Putamen (tissue), 1 donor: ENCODE measurements at places on chromosomes 13 and 19.
A peak's percentile ranks its signal among the peaks of the same experiment; 100 is the strongest.

DNA sequence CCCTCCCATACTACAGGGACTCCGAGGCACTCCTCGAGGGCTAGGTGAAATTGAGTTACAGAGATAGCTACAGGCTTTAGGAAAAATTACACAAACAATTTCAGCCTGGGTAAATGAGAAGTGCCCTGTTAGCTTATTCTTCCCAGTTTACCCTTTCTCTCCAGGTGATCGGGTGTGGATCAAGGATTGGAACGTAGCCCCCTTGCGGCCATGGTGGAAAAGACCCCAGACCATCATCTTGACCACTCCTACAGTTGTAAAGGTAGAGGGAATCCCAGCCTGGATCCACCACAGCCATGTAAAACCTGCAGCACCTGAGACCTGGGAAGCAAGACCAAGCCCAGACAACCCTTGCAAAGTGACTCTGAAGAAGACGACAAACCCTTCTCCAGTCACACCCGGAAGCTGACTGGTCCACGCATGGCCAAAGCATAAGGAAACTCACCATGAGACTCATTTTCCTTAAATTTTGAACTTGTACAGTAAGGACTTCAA, 600.6 kb downstream of the UQCRFS1 start:
- no peak for DNase-seq

DNA sequence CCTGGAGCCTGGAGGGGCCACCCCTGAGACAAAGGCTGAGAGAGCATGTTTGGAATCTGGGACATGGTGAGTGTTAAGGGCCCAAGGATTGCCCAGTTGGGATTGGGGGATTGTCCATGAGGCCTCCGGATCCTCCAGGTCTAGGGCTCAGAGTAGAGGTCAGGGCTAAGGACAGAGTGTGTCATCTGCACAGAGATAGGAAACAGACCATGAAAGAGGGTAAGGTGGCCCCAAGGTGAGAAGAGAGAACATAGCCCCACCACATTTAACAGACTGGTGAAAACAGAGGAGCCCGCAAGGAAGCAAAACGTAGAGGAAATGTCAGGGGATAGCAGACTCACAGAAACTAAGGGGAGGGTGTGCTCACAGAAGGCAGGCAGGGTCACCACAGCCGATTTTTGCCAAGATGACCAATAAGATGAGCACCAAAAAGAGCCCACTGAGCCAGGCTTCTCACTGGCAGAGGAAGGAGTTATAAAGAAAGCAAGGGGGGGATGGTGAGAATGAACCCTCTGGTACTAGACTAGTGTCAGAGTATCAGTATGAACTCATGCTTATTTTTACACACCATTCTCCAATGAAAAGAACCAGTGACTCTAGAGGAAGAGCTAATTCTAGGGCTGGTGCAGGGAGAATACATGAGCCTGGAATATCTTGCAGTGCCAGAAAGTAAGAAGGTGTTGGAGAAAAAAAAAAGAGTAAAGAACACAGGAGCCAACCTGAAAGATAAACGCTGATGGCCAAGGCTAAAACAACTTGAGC, 17.5 kb downstream of the DYRK1B start:
- no peak for DNase-seq

DNA sequence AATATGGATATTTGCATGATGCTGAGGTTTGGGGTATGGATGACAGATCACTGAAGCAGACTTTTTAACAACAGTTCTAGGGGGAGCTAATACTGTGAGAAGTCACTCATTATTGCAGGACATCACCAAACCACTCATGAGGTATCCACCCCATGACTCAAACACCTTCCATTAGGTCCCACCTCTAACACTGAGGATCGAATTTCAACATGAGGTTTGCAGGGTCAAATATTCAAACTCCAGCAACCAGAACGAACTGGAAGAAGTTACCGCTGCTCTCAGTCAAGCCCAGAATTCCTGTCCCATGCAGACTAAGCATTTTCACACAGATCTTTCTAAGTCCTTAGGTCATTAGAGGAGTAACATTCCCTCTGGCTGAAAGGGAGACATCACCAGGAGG, 758.9 kb downstream of the UQCRFS1 start:
- DNase-seq, result no peak

DNA sequence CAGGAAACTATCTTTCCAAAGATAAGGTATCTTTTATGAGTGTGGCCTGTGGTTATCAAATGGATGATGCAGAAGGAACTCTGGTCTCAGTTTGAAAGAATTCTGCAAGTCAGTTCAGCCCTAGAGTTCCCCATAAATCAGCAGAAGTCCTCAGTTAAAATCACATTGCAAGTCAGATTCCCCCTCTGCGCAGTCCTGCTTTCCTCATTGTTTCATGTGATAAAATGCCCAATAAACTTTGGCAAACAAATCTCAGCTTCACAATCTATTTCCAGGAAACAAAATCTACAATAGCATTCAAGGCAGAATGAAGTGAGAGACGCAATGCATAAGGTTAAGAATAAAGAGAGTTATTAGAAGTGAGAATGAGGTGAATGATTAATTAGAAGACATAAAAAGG, 216.3 kb upstream of the KLHL1 start:
- no peak for DNase-seq

- no peak for DNase-seq
These were observed 67.8 kb downstream of the MAP4K1 start for GRCh38 chr19:38549942-38550341.

GRCh38 chr19:18795540-18795939, 4.4 kb upstream of the COMP start:
- DNase-seq, result no peak

- DNase-seq, result no peak
These were observed 21.0 kb upstream of the ESD start for GRCh38 chr13:46817838-46818476.

DNA sequence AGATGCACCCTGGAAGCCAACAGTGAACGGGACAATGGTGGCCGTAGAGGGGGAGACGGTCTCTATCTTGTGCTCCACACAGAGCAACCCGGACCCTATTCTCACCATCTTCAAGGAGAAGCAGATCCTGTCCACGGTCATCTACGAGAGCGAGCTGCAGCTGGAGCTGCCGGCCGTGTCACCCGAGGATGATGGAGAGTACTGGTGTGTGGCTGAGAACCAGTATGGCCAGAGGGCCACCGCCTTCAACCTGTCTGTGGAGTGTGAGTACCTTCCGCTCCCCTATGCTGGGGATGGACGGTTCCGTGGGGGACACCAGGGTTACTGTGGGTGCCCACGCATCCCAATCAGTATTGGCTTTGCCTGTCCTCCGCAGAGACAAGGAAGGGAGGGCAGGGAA, 10.5 kb downstream of the MAG start:
- DNase-seq, result no peak

- DNase-seq, result no peak
These were observed 130.5 kb downstream of the MAB21L1 start for GRCh38 chr13:35345992-35346391.

DNA sequence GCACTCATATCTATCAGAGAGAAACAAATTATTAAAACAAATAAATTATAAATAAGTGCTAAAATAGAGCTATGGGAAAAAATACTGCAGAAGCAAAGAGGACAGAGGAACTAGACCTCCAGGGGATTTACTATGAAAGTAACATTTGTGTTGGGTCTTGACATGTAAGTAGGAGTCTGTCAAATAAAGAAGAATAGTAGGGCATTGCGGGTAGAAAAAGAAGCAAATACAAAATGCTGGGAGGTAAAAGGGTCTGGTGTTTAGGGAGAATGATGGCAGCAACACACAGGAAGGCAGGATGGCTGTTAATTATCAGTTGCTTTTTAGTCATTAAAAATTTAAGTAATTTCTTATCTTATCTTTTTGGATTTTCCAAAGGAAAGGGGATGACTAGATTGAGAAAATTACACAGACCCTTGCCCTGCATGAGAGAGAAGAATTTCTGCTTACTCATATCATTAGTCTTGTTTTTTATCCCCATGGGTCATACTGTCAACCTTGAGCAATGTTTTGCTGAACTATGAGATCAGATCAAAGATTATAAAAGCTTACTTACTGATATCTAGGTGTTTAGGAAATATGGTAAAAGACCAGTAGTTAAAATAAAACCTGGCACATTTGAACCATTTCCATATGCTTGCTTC, 472.7 kb downstream of the DIAPH3 start:
- DNase-seq, result no peak

DNA sequence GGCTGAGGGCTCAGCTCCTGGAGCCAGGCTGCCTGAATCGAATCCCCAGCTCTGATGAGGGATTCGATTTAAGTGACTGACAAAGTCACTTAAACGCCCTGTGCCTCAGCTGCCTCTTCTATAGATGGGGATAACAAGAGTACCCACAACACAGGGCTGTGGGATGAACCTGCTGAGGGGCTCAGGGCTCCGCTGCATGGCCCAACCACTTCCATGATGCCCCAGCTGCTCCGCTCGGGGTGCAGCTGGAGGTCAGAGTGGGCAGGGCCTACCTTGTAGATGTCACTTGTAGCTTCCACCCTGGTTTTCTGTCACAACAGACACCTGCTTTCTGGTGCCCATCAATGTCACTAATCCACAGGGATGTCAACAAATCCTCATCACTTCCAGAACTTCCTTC, 39.2 kb downstream of the STK24 start:
- no peak for DNase-seq

GRCh38 chr19:48330012-48330681, 4.8 kb downstream of the EMP3 start:
- peak; percentile 94 for DNase-seq

DNA sequence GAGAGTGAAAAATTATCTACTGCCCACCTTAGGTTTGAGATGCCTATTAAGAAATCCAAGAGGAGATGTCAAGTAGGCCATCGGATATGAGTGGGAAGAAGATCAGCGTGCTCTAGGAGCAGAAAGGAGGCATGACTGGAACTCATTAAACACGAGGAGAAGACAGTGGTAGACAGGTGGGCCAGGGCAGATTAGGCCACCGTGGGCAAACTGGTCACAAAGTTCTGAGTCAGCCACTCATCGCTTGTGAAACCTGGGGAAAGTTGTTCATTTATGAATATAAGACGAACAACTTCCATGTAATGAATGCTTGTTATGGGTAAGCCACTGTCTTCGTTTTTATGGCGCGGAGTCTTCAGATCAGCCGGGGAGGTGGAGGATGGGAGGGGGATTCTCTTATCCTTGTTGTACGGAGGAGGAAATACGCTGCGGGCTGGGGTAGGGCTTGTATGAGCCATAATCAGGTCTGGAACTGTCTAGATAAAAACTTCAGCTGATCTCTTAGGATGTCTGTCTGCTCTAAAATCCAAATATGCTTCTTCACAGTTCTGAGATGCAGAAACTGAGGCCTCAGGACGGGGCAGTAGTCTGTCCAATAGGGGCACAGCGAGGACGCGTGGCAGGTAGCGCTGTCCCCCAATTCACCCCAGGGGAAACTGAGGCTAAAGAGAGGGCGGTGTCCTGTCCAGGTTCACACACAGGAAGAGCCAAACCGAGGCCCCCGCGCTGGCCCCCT, 1.1 kb upstream of the ZNF444 start:
- no peak for DNase-seq

DNA sequence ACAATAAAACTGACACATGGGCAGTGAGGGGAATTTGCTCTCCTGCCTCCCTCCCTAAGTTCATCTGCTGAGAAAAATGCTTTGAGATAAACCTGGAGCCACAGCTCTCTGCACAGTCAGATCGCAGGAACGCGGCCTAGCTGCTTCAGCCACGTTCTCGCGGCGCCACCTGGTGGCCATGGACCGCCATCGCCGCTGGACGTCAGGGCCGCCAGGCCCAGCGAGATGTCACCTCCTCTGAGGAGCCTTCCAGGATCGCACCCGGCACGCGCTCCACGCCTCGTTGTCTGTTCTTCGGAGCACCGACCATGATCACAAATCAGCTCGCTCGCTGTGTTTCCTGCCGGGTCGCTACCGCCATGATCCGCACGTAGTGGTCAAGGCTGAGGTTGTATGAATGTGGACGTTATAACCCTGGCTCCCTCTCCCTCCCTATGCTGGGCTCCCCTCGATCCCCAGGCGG, 20.6 kb upstream of the USP29 start:
- DNase-seq, result peak; percentile 52

DNA sequence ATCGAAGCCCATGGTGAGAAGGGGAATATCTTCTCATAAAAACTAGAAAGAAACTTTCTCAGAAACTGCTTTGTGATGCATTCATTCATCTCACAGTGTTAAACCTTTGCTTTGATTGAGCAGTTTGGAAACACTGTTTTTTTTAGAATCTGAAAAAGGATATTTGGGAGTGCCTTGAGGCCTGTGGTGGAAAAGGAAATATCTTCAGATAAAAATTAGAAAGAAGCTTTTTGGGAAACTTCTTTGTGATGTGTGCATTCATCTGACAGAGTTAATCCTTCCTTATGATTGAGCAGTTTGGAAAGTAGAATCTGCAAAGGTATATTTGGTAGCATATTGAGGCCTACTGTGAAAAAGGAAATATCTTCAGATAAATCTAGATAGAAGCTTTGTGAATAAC, 1594.9 kb downstream of the UQCRFS1 start:
- no peak for DNase-seq

GRCh38 chr19:2586196-2586595, 110.3 kb downstream of the GADD45B start:
- no peak for DNase-seq

- DNase-seq, result peak; percentile 84
These were observed 2.3 kb downstream of the MIDN start for GRCh38 chr19:1250437-1251260.

GRCh38 chr13:44668688-44669087, 92.6 kb upstream of the TSC22D1 start:
- no peak for DNase-seq

DNA sequence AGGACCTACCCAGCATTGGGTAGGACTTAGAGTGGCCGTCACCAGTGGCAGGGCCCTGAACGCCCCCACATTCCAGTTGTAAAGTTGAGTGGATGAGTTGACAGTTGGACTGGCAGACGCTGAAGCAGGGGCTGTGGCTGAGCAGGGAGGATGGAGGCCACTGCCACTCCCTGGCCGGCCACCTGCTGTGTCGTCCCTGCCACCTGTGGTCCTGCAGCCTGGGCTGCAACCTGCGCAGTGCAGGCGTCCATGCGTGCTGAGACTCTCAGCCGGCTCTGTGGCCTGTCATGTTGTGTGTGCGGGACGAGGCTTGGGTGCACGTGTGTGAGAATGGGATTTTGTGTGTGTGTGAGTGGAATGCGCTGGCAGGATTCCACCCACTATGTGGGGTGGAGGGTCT, 80.8 kb downstream of the SCGB2B2 start:
- no peak for DNase-seq

DNA sequence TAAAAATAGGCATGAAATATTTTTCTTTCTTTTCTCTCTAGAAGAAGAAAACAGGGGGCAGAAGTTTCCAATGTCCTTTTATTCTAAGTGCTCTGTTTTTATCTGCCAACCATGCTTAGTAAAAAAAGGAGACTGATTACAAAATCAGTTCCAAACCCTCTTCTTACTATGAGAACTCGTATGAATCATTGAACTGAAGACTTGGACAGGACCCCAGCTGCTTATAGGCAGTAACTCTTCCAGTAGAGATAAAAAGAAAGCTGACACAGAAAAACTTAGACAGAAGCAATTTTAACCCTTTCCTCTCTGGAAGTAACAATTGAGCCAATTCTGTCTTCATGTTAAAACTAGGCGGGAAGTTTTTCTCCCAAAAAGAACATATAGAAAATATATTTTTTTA, 24.5 kb upstream of the FREM2 start:
- no peak for DNase-seq
